ENCODE measurements at places on chromosomes 11 and 22.

DNA sequence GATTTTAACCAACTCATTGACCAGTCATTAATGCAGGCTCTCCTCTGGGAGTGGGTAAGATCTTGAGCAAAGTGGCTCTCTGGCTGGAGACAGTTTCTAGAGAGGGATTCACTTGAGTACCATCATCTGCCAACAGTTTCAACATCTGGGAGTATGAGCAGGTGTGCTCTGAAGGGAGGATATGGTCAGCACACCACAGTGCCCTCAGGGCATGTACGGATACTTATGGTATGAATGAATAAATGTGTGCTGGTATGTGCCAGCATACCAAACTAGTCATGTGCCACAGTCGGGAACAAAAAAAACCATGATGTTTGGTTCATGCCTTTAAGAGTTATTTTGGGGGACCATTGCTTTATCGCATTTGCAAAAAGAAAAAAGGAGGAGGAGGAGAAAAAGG is 1197.5 kb upstream of the TENM4 start:
- no peak for DNase-seq

- DNase-seq: no peak
These were observed 14.5 kb downstream of the HSPA8 start for GRCh38 chr11:123047266-123047946.

DNA sequence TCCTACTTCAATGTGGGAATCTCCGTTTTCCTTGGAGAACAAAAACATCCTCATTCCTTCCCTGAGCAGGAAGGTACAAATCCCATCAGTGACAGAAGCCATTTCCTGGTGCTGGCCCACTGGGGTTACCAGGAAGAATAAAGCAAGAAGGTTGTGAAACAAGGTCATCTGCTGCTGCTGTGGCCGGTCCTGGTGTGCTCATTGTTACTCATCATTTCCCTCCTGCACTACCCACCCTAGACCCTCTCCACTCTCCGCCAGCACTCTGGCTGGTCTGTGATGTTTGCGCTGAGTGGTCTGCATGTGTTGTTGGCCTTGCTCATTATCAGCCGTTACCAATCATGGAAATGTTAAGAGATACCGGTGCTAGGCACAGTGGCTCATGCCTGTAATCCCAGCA is 37.0 kb downstream of the OSBP2 start:
- no peak for DNase-seq

DNA sequence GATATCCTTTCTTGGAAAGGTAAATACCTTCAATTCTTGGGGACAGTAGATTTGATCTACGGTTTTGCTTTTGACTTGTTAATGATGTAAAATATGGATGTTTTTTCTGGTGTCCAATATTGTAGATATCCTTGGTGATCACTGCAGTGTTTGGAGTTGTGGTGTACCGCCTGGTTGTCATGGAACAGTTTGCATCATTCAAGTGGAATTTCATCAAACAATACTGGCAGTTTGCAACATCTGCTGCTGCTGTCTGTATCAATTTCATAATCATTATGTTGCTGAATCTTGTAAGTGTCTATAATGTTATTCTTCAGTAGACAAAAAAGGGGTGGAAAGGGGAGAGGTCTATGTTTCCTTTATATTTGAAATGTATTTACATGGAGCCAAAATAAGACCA is 27.4 kb upstream of the MUC15 start:
- DNase-seq: peak; percentile 84

- no peak for DNase-seq
These were observed 38.8 kb downstream of the PTPRJ start for GRCh38 chr11:48019217-48019584.

- DNase-seq: peak; percentile 31
These were observed 82.8 kb upstream of the PLET1 start for GRCh38 chr11:112343368-112344039.

- no peak for DNase-seq
These were observed 127.8 kb downstream of the CHST1 start for GRCh38 chr11:45537614-45538013.

DNA sequence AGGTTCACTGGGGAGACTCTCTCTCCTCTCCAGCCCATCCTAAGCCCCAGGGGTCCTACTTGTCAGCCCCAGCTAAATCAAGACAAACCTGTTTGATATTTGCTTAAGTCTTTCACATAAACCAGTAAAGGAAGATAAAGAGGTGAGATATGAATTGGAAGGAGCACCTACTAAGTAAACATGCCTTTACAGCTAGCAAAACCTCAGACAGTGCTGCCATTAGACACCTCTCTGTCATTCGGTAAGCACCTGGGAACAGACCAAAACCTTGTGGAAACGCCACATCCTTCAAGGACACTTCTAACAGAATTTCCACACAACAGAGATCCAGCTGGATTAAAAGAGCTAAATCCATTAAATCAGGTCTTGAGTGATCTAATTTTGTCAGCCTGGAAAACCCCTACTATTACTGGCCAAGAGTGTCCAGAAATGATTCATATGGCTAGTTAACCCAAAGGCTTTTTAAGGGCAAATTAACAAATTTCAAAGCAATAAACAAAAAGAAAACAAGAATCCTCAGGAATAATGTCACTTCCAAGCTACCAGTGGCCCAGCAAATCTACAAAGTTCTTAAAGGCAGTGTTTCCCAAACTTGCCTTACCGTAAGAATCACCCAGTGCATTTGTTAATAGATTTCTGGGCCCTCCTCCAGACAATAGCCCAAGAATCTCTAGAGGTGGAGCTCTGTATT is 2.4 kb downstream of the VPS37C start:
- peak; percentile 32 for DNase-seq

DNA sequence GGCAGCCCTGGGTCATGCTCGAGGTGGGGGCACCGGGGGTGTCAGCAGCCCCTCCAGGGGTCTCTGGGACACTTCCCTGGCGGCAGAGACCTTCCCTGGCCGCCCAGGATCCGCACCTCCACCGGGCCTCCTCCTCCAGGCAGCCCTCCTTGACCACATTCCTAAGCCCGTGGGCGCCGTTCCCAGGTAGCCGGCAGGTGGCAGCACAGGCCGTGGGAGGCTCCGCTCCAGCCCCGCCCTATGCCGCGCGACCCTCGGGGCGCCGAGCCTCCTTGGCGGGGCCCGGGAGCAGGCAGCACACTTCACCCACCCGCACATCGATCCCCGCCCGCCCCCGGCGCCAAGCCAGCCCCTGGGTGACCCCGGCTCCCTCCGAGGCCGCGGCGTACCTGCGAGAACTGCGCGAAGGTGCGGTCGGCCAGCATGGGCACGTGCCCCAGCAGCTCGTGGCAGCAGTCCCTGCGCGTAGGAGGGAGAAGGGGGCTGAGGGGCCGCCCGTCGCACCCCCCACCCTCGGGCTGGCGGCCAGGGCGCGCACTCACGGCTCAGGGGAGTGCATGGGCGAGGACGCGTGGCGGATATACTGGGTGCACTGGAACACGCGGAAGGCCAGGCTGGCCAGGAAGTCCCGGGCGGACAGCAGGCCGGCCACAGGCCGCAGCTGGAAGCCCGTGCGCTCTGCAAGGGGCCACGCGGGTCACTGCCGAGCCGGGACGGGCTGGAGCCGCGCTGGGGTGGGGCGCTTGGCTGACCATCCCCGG is 5.3 kb upstream of the INS start:
- no peak for DNase-seq

DNA sequence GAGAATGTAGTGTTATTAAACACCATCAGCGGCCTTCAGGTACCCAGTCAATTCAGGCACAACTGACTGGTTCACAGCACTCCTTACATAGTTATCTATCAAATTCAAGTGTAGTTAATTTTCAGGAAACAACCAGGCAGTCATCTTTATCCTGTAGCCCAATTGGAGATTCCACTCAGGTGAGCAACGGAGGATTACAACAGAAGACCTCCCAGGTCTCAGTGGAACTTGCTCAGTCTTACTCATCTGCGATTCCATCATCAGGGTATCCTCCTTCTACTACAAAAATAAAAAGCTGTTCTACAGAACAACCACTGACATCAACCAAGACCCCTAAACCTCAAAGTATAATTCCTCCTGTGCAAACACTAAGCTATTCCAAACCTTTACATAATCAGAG is 39.6 kb downstream of the QSER1 start:
- no peak for DNase-seq

GRCh38 chr11:127205688-127206217 is 205.2 kb upstream of the KIRREL3 start:
- DNase-seq: no peak

DNA sequence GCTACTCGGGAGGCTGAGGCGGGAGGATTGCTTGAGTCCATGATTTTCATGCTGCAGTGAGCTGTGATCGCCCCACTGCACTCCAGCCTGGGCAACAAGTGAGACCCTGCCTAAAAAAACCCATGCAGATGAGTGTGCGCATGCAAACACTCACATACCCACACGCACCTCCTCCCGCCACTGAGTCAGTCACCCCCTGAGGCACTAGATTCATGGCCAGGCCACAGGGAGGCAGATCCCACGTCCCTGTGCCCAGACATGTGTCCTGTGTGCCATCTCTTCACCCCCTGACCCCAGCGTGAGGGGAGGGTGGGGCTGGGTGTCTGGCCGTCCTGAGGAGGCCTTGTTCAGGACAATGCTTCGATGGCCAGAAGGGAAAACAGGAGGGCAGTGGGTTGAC is 15.5 kb downstream of the RELT start:
- DNase-seq: no peak

DNA sequence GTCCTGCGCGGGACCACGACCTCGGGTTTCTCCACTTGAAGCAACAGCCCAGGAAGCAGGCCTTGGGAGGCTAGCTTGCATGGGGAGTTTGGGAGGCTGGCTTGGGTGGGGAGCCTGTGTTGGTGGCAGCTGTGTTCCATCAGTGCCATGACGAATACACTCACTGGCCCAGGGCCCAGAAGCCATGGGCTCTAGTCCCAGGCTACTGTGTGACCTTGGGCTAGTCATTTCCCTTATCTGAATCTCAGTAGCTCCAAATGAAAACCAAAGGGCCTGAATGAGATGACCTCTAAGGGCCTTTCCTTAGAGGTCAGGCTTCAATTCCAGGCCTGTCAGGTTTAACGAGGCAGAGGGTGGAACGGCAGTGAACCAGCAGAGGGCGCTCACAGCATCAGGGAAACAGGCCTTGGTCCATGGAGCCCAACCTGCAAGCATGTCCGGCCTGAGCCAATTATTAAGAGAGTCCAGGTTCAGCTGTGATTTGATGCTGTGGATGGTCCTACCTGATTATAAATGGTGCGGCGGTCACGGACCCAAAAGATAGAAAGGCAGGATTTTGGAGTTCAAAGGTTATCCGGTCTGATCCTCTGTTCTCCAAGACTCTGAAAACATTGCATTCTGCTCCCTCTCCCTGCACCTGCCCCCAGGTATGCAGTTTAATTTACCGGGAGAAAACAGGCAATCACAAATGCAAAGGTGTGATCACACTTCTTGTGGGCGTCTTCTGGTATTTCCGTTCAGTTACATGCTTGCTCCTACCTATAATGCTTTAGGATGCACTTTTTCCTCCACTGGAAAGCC is 15.9 kb downstream of the PTPN5 start:
- DNase-seq: peak; percentile 52

DNA sequence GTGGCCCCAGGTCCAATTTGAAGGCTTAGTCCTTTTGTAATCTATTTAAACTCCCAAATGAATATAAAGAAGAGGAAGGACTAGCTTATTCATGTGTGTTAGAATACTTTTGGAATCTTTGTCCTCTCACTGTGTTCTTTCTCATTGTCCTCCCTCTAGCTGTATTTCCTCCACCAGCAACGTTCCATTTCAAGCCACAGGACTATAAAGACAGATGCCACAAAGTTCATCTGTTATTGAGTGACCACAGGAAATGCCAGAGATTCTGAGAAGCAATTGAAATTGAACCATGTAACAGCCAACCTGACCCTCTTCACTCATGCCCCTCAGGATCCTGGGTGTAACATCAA is 336.6 kb upstream of the API5 start:
- DNase-seq: no peak

GRCh38 chr22:27648074-27648473 is 153.5 kb downstream of the MN1 start:
- no peak for DNase-seq

GRCh38 chr11:102047305-102047924 is at the start of gene CFAP300:
TSS of gene CFAP300 (plus strand) at chr11:102047437. CDS start at chr11:102047471, 34 bp downstream.
- DNase-seq: peak; percentile 83

DNA sequence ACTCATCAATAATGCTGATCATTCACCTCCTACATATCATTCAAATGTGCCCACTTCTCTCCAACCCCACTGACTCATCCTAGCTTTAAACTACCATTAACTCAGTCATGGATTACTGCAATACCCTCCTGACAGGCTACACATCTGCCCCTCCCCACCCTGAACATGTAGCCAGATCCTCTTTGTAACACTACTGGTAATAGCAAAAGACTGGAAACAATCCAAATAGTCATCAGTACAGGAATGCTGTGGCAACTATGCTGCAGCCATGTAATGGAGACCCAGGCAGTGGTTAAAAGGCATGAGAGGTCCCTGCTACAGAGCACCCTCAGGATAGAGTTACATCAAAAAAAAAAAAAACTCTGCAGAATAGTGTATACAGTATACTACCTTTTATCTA is 16.6 kb downstream of the SLC43A3 start:
- peak; percentile 61 for DNase-seq

DNA sequence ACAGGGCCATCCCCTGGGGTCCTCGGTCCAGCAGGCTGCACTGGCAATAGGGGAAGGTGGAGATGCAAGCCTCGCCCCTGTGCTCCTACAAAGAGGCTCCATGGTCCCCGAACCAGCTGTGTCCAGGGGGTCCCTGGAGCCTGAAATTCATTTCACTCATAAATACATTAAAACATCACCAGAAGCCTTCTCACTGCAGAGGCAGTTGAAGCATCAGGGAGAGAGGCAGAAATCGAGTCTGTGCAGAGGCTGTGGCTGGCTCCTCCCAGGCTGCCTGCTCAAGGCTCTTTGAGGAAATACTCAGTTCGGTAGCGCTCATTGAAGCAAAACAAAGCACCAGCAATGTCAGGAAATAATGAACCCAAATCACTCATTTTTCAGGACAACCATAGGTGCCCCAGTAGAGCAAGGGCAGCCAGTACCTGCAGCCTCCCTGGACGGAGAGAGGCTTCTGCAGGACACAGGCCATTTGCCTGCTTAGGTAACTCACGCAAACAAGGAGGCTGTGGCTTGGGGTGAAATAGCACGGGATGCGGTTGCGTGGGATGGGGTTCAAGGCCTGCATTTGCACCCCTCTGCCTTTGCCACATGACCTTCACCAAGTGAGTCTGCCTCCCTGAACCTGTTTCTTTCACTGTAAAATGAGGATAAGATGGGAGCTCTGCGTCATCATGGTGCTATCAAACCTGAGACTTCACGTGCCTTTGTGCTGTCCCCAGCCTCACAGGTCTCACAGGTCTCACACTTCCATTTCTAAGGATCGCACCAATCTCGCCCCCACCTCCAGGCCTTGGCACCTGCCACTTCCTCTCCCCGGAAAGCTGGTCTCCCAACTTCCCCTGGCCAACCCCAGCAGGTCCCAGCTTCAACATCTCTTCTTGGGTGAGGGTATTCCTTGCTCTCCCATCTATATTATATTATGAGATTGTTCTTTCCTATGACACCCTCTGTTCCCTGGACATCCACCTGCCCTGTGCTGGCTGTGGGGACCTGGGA is 84.3 kb upstream of the SHISAL1 start:
- DNase-seq: no peak

GRCh38 chr22:23000657-23001347 is 69.5 kb upstream of the GNAZ start:
- DNase-seq: no peak

All from brain microvascular endothelial cell (primary cell).